ENCODE measurements at places on chromosomes 11 and 22. TPM values are rescaled to one million over a fixed set of nuclear protein-coding genes. Genes with fewer than 3 reads are reported as not detected.

Gene TTC38
- total RNA-seq = 76.9 TPM

Gene APOL3
- total RNA-seq = 101 TPM

Gene CNTN5
- 4.2 TPM for total RNA-seq

Gene MIOX
- not detected for total RNA-seq

Gene LMNTD2
- 1.1 TPM for total RNA-seq

Gene KRTAP5-10
- total RNA-seq = not detected

Gene LRFN4
- total RNA-seq = 12.4 TPM

Gene SLN
- not detected for total RNA-seq

Gene ALDH3B1
- total RNA-seq = 24.2 TPM

Gene GNAZ
- total RNA-seq = 3.9 TPM

Gene RASD2
- total RNA-seq = 14.0 TPM

Gene OR8H3
- total RNA-seq = not detected

Gene DGCR6L
- 69.3 TPM for total RNA-seq

GRCh38 chr11:82321206-82321605 is 412.5 kb downstream of the FAM181B start:
- H3K4me3 ChIP-seq = no peak overlapping the region
- no peaks in the 10 kb centered on the region for H3K36me3 ChIP-seq
- no peak for DNase-seq
- H3K27me3 ChIP-seq = no peaks in the 10 kb centered on the region
- no peaks in the 10 kb centered on the region for H3K4me1 ChIP-seq

DNA sequence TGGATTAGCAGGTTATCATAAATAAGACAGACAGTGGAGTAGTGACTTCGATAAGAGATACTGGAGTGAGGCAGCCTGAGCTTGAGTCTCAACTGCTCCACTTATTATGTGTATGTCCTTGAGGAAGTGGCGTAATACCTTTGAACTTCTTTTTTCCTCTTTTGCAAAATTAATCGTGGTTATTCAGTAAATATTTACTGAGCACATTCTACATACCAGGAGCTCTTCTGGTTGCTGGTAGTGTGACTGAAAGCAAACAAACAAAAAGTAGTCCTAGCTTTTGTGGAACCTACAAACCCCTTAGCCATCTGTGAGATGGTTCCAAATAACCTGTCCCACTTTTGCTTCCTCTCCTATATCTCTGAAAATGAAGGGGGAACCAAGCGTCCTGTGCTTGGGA is 125.6 kb upstream of the ASPHD2 start:
- no peaks in the 10 kb centered on the region for H3K36me3 ChIP-seq
- no peak overlapping the region for H3K4me3 ChIP-seq
- DNase-seq = no peak
- H3K27me3 ChIP-seq = no peaks in the 10 kb centered on the region
- H3K4me1 ChIP-seq = no peaks in the 10 kb centered on the region

GRCh38 chr11:84256618-84257017 is 970.5 kb upstream of the CCDC90B start:
- H3K36me3 ChIP-seq = no peaks in the 10 kb centered on the region
- no peaks in the 10 kb centered on the region for H3K27me3 ChIP-seq
- no peak overlapping the region for H3K27ac ChIP-seq
- H3K4me1 ChIP-seq = peaks cover 8% of the 10 kb centered on the region
- no peak overlapping the region for H3K4me3 ChIP-seq

- H3K27me3 ChIP-seq = no peaks in the 10 kb centered on the region
- no peak overlapping the region for H3K27ac ChIP-seq
- H3K36me3 ChIP-seq = peaks cover 61% of the 10 kb centered on the region
- DNase-seq = no peak
Measured at GRCh38 chr22:41327124-41327523, 25.8 kb downstream of the ZC3H7B start.

GRCh38 chr11:67387069-67387468 is 4.7 kb upstream of the RAD9A start:
- H3K4me3 ChIP-seq = no peak overlapping the region
- no peaks in the 10 kb centered on the region for H3K27me3 ChIP-seq
- peaks cover 3% of the 10 kb centered on the region for H3K4me1 ChIP-seq
- H3K27ac ChIP-seq = no peak overlapping the region

DNA sequence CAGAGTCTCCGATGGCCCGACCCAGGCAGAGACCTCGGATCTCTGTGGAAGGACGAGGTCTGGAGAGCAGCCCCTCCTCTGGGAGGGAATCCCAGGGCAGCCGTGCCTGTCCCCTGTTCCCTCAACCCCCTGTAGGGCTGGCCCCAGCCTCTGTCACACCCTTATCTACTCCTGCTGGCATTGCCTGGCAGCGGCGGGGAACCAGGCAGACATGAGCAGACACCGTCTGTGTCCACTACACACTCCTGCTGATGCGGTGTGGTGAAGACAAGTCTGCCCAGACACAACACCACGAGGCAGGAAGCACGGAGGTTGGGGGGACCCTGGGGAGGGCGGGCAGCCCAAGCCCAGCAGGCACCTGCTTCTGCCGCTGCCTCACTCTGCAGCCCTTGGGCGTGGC is 52.5 kb upstream of the A4GALT start:
- H3K4me1 ChIP-seq = peaks cover 4% of the 10 kb centered on the region
- no peak overlapping the region for H3K4me3 ChIP-seq
- no peaks in the 10 kb centered on the region for H3K36me3 ChIP-seq
- H3K27ac ChIP-seq = no peak overlapping the region

- no peak overlapping the region for H3K4me3 ChIP-seq
- H3K27ac ChIP-seq = no peak overlapping the region
- H3K27me3 ChIP-seq = no peaks in the 10 kb centered on the region
- H3K36me3 ChIP-seq = no peaks in the 10 kb centered on the region
- no peak for DNase-seq
Measured at GRCh38 chr11:91248199-91248807, 976.3 kb upstream of the FAT3 start.

- no peaks in the 10 kb centered on the region for H3K4me1 ChIP-seq
- no peaks in the 10 kb centered on the region for H3K36me3 ChIP-seq
- no peak overlapping the region for H3K4me3 ChIP-seq
- no peak overlapping the region for H3K27ac ChIP-seq
Measured at GRCh38 chr11:21630934-21631478, 561.9 kb upstream of the ANO5 start.

- H3K4me1 ChIP-seq = no peaks in the 10 kb centered on the region
- peaks cover 5% of the 10 kb centered on the region for H3K36me3 ChIP-seq
- no peak overlapping the region for H3K4me3 ChIP-seq
- H3K27ac ChIP-seq = no peak overlapping the region
Measured at GRCh38 chr11:1889224-1889930, 2.3 kb downstream of the PRR33 start.

- H3K4me3 ChIP-seq = no peak overlapping the region
- H3K27me3 ChIP-seq = no peaks in the 10 kb centered on the region
- peaks cover 7% of the 10 kb centered on the region for H3K36me3 ChIP-seq
- H3K4me1 ChIP-seq = peaks cover 7% of the 10 kb centered on the region
- DNase-seq = no peak
Measured at GRCh38 chr11:62127426-62127825, 3.6 kb downstream of the INCENP start.

- no peak for DNase-seq
- peak overlapping the region; percentile 7 for H3K4me3 ChIP-seq
- H3K27me3 ChIP-seq = no peaks in the 10 kb centered on the region
- no peak overlapping the region for H3K27ac ChIP-seq
- H3K36me3 ChIP-seq = no peaks in the 10 kb centered on the region
- peaks cover 20% of the 10 kb centered on the region for H3K4me1 ChIP-seq
Measured at GRCh38 chr11:117319214-117319840, 3.3 kb upstream of the BACE1 start.

DNA sequence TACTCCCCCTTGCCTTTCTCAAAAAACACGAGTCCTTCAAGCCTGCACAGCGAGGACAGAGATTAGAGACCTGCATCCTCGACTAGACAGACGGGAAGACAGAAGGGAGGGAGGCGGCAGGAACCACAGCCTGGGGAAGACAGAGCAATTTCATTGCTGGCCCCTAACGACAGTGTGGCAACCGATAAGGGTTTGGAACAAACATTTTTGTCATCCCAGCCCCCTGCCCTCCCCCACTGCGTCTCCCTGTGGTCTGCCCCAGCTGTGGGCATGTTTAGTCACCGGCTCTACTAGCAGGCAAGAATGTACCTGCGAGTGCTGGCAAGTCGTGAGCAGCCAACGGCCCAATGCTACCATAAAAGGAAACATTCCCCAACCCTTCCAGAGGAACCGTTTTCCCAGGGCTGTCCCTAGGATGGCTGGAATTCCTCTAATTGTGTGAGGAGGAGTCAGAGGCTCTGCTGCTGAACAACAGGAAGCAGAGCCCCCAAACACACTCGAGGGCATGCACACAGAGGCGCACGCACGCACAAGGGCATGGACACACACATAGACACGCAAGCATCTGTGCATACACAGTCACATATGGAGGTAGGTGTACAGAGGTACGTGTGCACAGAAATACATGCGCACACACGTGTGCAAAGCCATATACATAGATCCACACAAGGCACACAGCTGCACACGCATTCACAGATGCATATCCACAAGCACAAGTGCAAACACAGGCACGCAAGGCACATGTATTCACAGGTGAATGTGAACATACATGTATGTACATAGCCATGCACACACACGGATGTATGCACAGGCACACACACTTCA is 58.3 kb downstream of the MYH9 start:
- no peaks in the 10 kb centered on the region for H3K27me3 ChIP-seq
- H3K4me1 ChIP-seq = peaks cover 87% of the 10 kb centered on the region
- H3K4me3 ChIP-seq = peak overlapping the region; percentile 54

DNA sequence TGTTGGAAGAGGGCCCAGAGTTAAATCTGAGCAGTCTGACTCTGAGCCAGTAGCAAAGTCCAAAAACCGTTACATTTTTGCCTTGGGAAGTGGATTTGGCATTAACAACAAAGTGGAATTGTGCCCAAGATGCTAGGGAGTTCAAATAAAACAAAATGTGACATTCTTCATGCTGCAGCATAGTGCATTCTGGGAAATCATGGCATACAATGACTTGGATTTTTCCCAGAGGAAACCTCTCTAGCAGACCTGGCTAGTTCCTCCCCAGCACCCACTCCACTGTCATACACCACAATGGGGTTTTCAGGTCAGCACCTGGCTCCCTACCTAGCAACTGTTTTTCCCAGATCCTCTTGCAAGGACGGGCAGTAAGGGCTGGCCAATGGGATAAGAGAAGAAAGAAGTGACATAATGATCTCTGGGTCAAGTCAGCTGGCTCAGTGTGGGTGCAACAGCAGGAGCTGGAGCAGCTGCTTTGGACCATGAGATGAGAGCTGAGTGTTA is 24.8 kb upstream of the CYB5R3 start:
- no peaks in the 10 kb centered on the region for H3K27me3 ChIP-seq
- peak overlapping the region; percentile 31 for H3K27ac ChIP-seq
- H3K36me3 ChIP-seq = no peaks in the 10 kb centered on the region

GRCh38 chr11:7576726-7577290 is 63.0 kb downstream of the PPFIBP2 start:
- H3K4me3 ChIP-seq = peak overlapping the region; percentile 70
- H3K27ac ChIP-seq = peak overlapping the region; percentile 89
- no peak for DNase-seq

DNA sequence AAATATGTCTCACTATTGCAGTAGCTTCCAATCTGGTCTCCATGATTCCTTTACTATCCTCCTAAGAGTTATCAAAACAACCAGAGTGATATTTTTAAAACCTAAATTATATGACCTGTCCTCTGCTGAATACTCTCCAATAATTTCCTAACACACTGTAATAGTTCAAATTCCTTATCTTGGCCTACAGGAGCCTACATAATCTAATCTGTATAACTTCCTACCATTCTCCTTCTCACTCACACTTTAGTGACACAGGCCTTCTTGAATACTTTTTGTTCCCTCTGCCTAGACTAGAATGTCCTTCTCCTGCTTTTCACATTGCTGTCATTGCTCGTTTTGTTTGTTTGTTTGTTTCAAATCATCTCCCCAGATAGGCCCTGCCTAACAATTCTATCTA is 9.4 kb downstream of the FHIP1B start:
- no peak overlapping the region for H3K27ac ChIP-seq
- peaks cover 27% of the 10 kb centered on the region for H3K36me3 ChIP-seq
- no peaks in the 10 kb centered on the region for H3K27me3 ChIP-seq
- DNase-seq = no peak
- H3K4me1 ChIP-seq = no peaks in the 10 kb centered on the region

GRCh38 chr11:107924306-107924705 is 3.9 kb upstream of the RAB39A start:
- no peak for DNase-seq
- peaks cover 7% of the 10 kb centered on the region for H3K27me3 ChIP-seq
- H3K27ac ChIP-seq = no peak overlapping the region
- no peaks in the 10 kb centered on the region for H3K36me3 ChIP-seq
- no peaks in the 10 kb centered on the region for H3K4me1 ChIP-seq
- H3K4me3 ChIP-seq = no peak overlapping the region

GRCh38 chr11:10302744-10303557 is 1.9 kb upstream of the ADM start:
- H3K4me3 ChIP-seq = peak overlapping the region; percentile 90
- H3K4me1 ChIP-seq = peaks cover 6% of the 10 kb centered on the region
- H3K36me3 ChIP-seq = no peaks in the 10 kb centered on the region

GRCh38 chr22:20738394-20739089 is 35.4 kb upstream of the SERPIND1 start:
- no peaks in the 10 kb centered on the region for H3K4me1 ChIP-seq
- H3K27me3 ChIP-seq = no peaks in the 10 kb centered on the region
- no peak overlapping the region for H3K27ac ChIP-seq
- no peak for DNase-seq

DNA sequence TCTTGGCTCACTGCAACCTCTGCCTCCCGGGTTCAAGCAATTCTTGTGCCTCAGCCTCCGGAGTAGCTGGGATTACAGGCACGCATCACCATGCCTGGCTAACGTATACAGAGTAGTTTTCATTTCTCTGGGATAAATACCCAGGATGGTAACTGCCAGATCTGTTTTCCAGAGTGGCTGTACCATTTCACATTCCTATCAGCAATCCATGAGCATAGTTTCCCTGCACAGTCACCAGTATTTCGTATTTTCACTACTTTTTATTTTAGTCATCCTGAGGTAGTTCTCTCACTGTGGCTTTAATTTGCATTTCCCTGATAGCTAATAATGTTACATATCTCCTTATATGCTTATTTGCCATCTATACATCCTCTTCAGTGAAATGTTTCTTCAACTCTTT is 11.0 kb upstream of the SCARF2 start:
- H3K36me3 ChIP-seq = peaks cover 22% of the 10 kb centered on the region
- no peak overlapping the region for H3K27ac ChIP-seq
- H3K4me3 ChIP-seq = no peak overlapping the region
- DNase-seq = no peak
- no peaks in the 10 kb centered on the region for H3K27me3 ChIP-seq

- no peak overlapping the region for H3K27ac ChIP-seq
- H3K36me3 ChIP-seq = no peaks in the 10 kb centered on the region
- no peak overlapping the region for H3K4me3 ChIP-seq
- no peaks in the 10 kb centered on the region for H3K4me1 ChIP-seq
- no peak for DNase-seq
Measured at GRCh38 chr22:47002692-47003091, 240.2 kb downstream of the TBC1D22A start.

GRCh38 chr22:40953471-40953870 is 2.3 kb downstream of the RBX1 start:
- no peak for DNase-seq
- no peaks in the 10 kb centered on the region for H3K27me3 ChIP-seq
- no peaks in the 10 kb centered on the region for H3K4me1 ChIP-seq
- peaks cover 20% of the 10 kb centered on the region for H3K36me3 ChIP-seq

- DNase-seq = no peak
- no peak overlapping the region for H3K4me3 ChIP-seq
- H3K4me1 ChIP-seq = no peaks in the 10 kb centered on the region
- no peaks in the 10 kb centered on the region for H3K27me3 ChIP-seq
- H3K27ac ChIP-seq = no peak overlapping the region
Measured at GRCh38 chr22:49227670-49228069, 600.0 kb downstream of the BRD1 start.

Measured in thoracic aorta (tissue), 2 donors.